Renal cortical epithelial cell (primary cell): ENCODE measurements at places on chromosomes 12 and 14. TPM values are rescaled to one million over a fixed set of nuclear protein-coding genes. Genes with fewer than 3 reads are reported as not detected.
A peak's percentile ranks its signal among the peaks of the same experiment; 100 is the strongest.

CCDC177 gene
- not detected in 2 replicates for total RNA-seq

DNA sequence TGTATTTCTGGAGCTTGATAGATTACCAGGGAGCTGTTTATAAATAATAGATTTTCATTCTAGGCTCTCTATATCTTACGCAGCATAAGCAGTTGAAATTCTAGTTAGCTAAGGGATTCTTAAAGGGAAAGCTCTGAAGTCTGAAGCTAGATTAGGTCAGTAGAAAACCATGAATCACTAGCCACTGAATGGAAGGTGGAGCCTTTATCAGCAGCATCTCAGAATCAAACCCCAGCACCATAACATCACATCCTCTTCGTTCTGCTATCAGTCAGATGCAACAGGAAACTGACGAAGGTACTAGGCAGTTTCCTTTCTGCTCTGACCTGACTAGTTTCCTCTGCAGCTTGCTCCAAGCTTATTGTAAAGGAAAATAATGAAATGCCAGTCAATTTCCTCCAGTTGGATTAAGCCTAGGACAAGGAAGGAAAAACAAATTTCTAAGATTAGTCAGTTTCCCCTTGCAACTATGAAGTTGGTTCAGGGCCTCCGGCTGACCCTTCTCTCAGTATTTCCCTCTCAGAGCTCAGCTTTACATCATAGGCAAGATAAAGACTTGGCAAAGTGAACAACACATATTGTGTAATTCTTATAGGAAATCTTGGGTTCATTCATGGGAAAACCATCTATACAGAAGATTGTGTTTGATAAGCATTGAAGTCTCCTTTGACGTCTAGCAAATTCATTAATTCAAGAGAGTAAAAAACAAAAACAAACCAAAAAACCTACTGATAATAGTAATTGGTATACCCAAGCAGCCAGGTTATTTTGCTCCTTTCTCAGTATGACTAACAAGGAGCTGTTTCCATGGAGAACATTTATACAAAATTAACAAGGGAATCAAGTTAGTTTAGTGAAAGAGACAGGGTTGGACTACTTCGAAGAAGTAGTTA lies 43.4 kb upstream of the CFAP54 start:
- peak; percentile 84 for DNase-seq

LRTM2 gene
- not detected in 2 replicates for total RNA-seq

KRT73 gene
- total RNA-seq: not detected in 2 replicates
